ENCODE measurements at places on chromosomes 7 and 10. TPM values are rescaled to one million over a fixed set of nuclear protein-coding genes. Genes with fewer than 3 reads are reported as not detected.

Gene SCART1
- 0.22 TPM for total RNA-seq

DNA sequence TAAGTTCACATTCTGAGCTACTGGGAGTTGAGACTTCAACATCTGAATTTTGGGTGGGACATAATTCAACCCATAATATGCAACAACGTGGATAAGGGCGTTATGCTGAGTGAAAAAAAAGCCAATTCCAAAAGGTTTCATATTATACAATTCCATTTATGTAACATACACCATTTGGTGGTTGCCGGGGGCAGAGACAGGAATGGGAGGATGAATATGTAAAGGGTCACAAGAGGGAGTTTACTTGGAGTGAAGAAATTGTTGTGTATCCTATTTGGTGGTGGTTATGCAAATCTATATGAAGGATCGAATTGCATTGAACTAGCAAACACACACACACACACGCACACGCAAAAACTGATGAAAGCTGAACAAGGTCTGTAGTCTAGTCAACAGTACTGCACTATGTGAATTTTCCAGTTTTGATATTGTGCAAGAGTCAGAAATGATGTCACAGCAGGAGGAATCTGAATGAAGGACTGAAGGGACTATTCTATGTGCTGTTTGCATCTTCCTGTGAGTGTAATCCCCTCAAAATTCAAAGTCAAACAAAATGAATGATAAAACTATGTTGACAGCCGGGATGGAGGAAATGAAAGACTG is 249.2 kb upstream of the HABP2 start:
- DNase-seq: no peak

DNA sequence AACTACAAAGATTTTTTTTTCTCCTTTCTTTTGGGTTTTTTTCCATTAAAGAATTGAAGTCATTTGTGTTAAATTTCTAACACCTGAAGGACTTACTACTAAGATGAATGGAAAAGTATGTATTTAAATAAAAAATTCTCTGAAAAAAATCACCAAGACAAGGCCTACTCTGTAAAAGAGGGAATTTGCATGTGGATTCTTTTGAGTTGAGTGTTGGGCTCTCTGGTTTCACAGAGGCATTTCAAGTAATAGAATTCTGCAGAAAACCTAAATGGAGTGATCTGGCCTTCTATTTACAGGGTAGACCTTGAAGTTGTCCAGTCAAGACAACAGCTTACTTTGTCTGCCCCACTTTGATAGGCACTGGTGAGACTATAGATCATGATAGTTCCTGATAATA is 4.1 kb downstream of the LRRC17 start:
- DNase-seq: no peak

GRCh38 chr7:56009695-56010094 is 41.5 kb downstream of the PSPH start:
- no peak for DNase-seq

GRCh38 chr7:27184337-27185012 is 557 bp downstream of the HOXA11 start:
- DNase-seq: peak; percentile 49

- no peak for DNase-seq
Measured at GRCh38 chr7:30657131-30657530, 25.1 kb downstream of the CRHR2 start.

DNA sequence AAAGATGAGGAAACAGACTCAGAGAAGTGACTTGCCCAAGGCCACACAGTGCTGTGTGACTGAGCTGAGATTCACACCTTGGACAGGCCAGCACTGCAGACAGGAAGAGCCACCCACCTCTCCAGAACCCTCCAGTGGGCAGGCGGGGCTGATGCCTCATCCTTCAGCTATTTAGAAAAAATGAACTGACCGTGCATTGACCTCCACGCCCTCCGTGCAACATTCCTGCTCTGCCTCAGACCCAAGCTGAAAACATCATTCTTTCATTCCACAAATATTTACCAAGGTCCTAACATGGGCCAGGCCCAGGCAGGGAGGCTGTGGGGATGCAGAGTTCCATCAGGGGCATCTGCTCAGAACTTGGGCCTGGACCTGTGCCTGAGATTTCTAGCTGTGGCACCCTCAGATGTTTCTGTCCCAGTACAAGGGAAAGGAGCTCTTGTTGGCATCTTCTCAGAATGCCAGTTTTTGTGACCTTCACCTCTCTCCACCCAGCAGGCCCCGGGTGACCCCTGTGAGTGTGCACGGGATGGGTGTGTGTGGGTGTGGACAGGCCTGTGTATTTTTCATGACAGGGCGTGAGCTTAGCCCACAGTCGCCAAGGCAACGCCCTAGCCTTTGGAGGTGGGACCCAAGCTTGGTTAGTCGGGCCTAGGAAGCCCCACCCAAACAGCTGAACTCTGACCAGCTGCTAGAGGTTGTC is 6.5 kb downstream of the VSIR start:
- DNase-seq: peak; percentile 61

Gene LIPJ
- total RNA-seq: not detected

Gene TMEM213
- not detected for total RNA-seq

DNA sequence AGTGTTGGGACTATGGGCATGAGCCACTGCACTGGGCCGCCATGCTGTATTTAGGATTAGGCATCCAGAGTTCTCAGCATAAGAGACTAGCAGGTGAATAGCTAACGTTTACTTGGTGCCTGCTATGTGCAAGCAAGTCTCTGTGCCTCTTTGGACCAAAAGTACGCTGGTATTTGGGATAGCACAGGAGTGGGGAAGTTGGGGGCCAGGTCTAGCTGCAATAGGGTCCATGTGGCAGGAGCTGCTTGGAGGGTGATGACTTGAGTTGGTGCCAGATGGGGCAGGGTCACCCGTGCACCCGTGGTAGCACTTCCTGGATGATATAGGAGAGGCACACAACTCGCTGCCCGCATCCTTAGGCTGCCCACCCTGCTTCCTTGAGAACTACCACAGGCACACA is 22.4 kb downstream of the NACAD start:
- DNase-seq: no peak

Gene C10orf53
- not detected for total RNA-seq

Gene GBX1
- total RNA-seq: not detected

Gene WAC
- total RNA-seq: 47.2 TPM

- DNase-seq: peak; percentile 85
Measured at GRCh38 chr10:52313933-52314821, at the start of gene DKK1. Gene DKK1 (plus strand): TSS chr10:52314281. CDS start chr10:52314435, 154 bp downstream.

- DNase-seq: peak; percentile 4
Measured at GRCh38 chr10:84076540-84077195, 62.6 kb upstream of the GHITM start.

Gene INSYN2A
- total RNA-seq: not detected

DNA sequence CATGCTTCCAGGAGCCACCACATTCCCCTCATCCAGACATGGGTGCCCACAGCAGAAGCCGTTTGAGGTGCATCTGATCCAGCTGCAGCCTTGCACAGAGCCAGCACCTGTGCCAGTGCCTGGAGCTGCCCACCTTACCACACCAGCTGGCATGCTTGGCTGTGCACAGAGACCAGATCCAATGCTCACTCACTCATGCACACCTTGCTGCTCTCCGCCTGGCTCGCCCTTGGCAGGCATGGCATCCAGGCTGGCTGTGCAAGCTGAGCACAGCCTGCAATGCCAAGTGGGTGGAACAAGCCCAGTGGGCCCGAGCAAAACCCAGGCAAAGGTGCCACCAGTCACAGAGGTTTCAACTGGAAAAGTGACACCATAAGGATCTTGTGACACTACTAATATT is 66.9 kb upstream of the SEMA3A start:
- no peak for DNase-seq

DNA sequence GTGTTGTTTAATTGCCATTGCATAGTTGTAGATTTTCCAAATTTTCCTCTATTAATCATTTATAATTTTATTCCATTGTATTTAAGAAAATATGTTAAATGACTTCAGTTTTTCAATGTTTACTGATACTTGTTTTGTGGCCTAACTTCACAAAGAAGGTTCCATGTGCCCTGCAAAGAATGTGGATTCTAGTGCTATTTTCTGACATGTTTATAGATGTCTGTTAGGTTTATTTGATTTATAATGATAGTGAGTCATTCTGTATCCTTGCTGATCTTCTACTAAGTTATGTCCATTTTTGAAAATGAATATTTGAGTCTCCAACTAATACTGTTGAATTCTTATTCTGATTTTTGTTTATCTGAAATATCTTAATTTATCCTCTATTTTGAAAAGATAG is 369.0 kb downstream of the MAGI2 start:
- no peak for DNase-seq

- no peak for DNase-seq
Measured at GRCh38 chr7:37150856-37151255, 297.8 kb downstream of the ELMO1 start.

Gene FRAT1
- total RNA-seq: 5.8 TPM

DNA sequence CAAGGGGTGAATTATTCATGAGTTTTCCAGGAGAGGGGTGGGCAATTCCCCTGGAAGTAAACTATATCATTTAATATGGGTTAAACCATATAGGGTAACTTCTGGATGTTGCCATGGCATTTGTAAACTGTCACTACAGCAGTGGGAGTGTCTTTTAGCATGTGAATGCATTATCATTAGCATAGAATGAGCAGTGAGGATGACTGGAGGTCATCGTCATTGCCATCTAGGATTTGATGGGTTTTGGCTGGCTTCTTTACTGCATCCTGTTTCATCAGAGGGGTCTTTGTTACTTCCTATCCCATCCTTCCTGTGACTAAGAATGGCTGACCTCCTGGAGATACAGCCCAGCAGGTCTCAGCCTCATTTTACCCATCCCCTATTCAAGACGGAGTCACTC is 139.5 kb upstream of the PRKCQ start:
- no peak for DNase-seq

Gene WEE2
- under 0.01 TPM for total RNA-seq

GRCh38 chr10:20977300-20977699 is 80.2 kb upstream of the NEBL start:
- no peak for DNase-seq

DNA sequence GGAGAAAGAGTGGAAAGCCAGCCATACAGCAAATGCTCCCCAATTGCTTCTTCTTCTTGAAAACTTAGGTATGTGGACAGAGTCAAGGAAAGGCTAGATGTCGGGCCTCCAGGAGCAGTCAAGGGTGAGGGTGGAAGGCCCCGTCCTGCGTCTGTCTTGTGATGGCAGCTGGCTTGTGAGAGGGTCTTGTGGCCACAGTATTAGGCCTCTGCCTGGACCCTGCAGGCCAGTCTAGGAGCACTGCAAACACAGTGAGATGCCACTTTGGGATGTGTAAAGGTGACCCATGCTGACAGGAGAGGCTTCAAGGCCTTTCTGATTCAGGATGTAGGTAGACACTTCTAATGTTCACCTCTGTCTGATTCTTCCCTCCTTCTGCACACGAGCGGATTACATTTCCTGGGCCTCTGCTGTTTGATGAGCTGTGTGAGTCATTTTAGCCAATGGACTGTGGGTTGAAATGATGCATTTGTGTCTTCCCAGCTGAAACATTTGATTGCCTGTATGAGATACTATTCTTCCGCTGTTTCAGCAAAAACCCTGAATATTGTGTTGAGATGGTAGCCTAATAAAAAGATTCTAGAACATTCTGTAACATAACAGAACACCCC is 135.4 kb downstream of the EMX2 start:
- no peak for DNase-seq

GRCh38 chr7:83036721-83037380 is 125.8 kb downstream of the PCLO start:
- no peak for DNase-seq

- DNase-seq: peak; percentile 32
Measured at GRCh38 chr7:92563345-92563744, 26.8 kb downstream of the FAM133B start.

Gene MOSPD3
- total RNA-seq: 5.2 TPM

Gene COL28A1
- not detected for total RNA-seq

GRCh38 chr10:131723297-131724168 is 177.3 kb upstream of the PPP2R2D start:
- no peak for DNase-seq

DNA sequence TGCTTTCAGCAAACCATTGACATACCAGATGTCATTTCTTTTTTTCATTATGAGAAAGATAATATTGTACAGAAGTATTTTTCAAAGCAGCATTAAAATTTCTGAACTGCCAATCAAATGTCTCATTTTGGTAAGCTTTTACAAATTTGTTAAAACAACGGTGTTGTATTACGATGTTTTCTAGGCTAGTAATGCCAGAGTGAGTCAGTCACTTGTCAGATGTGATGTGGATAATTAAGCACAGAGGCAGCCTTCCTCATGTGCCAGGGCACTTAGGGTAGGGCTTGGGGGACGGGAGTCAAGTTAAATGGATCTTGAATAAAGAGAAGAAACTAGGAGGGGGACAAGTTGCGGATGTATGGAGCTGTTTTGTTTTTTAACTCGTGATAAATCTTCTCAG is 10.1 kb downstream of the PSTK start:
- no peak for DNase-seq

- DNase-seq: no peak
Measured at GRCh38 chr7:84422790-84423189, 228.2 kb upstream of the SEMA3A start.

Data from lung microvascular endothelial cell (primary cell).